ENCODE measurements at places on chromosomes 4 and X. TPM values are rescaled to one million over a fixed set of nuclear protein-coding genes. Genes with fewer than 3 reads are reported as not detected.

Gene GAGE1
- total RNA-seq, result not detected

Gene CRMP1
- not detected for total RNA-seq

Gene SLC7A11
- total RNA-seq, result 33.0 TPM

DNA sequence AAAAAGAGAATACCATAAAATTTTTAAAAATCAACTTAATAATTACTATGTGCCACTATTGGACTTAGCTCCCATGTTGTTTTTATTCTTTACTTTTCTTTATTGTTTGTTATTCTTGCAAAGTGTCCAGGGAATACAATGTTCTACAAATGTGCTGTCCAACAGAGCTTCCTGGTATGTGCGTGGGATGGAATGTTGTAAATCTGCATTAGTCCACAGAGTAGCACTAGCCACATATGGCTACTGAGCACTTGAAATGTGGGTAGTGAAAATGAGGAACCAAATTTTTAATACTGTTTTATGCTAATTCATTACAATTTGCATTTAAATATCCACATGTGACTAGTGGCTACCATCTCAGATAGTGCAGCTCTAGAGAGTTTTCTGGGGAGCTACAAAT lies 14.3 kb upstream of the CORIN start:
- no peaks in the 10 kb centered on the region for H3K36me3 ChIP-seq
- no peaks in the 10 kb centered on the region for H3K27me3 ChIP-seq
- no peak overlapping the region for H3K4me3 ChIP-seq

DNA sequence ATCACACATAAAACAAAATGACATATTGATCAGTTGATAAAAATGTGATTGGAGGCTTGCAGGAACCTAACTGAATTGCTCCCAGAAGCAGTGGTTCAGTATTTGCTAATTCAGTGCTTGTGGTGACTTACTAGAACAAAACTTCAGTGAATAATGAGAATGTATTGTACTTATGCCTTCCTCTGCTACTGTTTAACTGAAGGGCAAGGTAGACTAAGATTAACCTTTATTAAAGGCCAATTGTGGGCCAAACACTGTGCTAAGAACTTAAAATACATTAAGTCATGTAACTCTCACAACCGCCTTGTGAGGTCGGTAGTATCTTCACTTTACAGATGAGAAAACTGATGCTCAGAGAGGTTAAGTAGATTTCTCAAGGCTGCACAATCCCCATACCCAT lies 14.9 kb downstream of the IGFBP7 start:
- no peak overlapping the region for H3K4me3 ChIP-seq
- peaks cover 71% of the 10 kb centered on the region for H3K36me3 ChIP-seq
- no peak for DNase-seq

- no peak overlapping the region for H3K27ac ChIP-seq
- H3K4me1 ChIP-seq, result no peaks in the 10 kb centered on the region
- no peaks in the 10 kb centered on the region for H3K27me3 ChIP-seq
Observed at GRCh38 chr4:147492761-147493160, 11.9 kb downstream of the EDNRA start.

GRCh38 chr4:85952528-85952927 lies 407.3 kb downstream of the MAPK10 start:
- no peaks in the 10 kb centered on the region for H3K36me3 ChIP-seq
- peaks cover 28% of the 10 kb centered on the region for H3K4me1 ChIP-seq
- no peaks in the 10 kb centered on the region for H3K27me3 ChIP-seq
- DNase-seq, result peak; percentile 41
- H3K4me3 ChIP-seq, result no peak overlapping the region

DNA sequence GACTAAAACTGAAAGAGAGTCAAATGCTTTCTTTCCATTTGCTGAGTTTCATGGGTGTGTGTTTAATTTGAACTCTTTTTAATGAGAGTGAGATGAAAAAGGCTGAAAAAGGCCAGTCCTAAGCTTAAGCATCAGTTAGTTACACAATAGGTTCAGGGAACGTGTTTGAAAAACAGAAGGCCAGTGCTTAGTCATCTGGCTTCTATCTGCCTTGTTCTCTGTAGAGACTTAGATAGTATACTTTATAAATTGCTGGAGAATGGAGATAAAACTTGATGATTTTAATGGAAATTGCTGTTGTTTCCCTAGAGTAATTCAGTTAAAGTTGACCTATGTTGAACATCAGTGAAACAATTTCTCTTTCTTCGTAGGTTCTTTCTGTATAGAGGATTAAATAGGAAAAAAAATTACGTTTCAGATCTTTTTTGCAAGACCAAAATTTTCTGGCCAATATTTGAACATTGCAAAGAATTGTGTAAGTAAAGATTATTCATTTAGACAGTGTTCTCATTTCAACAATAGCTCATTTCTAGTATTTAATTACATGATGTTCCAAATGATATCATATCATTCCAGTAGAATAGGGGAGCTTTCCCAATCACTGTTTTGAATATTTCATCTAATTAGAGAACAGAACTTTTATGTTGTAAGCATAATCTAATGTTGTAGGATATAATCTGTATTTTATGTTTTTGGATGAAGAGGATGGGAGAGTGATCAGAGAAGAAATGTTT lies 1088.8 kb downstream of the ADGRL3 start:
- H3K4me1 ChIP-seq, result no peaks in the 10 kb centered on the region
- H3K4me3 ChIP-seq, result no peak overlapping the region

Measured in SJSA1 (cell line).